Uterus (tissue), 4 donors: ENCODE measurements at places on chromosomes 16 and 17. TPM values are rescaled to one million over a fixed set of nuclear protein-coding genes. Genes with fewer than 3 reads are reported as not detected.

DNA sequence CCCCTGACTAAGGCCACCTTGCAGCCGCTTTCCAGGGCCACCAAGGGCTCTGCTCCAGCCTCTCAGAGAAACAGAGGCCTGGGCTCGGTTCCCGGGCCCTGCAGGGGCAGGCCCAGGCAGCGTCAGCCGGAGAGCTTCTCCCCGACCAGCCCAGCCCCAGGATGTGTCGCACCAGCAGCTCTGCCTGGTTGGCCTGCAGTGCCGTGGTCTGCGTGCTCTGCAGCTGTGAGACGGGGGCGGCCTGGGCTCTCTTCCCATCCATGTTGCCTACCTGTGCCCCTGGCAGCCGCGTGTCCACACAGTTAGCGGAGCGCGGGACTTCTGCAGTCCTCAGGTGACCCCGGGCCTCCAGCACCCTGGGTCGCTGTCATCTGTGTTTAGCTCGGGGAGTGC is 4.8 kb downstream of the IGFALS start:
- no peak overlapping the region for H3K27ac ChIP-seq
- no peaks in the 10 kb centered on the region for H3K36me3 ChIP-seq
- H3K4me1 ChIP-seq, result no peaks in the 10 kb centered on the region
- no peaks in the 10 kb centered on the region for H3K27me3 ChIP-seq
- peak; percentile 14 for DNase-seq
- H3K4me3 ChIP-seq, result no peak overlapping the region

Gene ITGB3
- 7.4 TPM for total RNA-seq

Gene SPN
- total RNA-seq, result not detected

GRCh38 chr16:24748242-24748641 is 18.8 kb downstream of the TNRC6A start:
- no peaks in the 10 kb centered on the region for H3K27me3 ChIP-seq
- peaks cover 23% of the 10 kb centered on the region for H3K4me1 ChIP-seq
- H3K4me3 ChIP-seq, result no peak overlapping the region

Gene ABCC11
- not detected for total RNA-seq
